ENCODE measurements at places on chromosomes 4 and X.

DNA sequence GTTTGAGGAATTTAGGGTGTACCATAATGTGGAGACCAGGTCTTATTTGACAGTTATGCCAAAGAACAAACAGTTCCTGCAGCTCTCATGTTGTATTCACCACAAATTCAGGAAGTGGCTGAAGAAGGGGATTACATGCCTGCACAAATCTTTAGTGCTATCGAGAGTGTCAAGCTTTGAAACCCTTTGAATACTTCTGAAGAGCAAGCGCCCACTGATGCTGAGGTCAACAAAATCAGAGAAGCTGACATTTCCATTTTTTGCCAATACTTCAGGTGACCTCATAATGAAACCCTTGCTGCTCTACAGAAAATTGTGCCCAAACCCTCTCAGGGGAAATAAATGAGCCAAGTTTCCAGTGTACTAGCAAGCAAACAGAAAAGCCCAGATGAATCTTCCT is 28.4 kb downstream of the PAK3 start:
- DNase-seq = no peak

DNA sequence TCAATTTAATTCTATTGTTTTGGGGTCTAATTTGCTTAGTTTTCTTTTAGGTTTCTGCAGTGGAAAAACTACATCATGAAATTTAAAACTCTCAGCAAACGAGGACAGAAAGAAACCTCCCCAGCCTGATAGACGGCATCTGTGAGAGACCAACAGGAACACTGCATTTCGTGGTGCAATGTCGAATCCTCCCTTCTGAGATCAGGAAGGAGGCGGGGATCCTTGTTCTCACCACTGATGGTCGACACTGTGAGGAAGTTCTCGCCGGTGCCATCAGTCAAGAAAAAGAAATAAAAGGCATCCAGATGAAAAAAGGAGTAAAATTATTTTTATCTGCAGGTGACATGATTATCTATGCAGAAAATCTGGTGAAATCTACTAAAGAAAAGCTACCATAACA is 16.5 kb downstream of the GAK start:
- no peak for DNase-seq

DNA sequence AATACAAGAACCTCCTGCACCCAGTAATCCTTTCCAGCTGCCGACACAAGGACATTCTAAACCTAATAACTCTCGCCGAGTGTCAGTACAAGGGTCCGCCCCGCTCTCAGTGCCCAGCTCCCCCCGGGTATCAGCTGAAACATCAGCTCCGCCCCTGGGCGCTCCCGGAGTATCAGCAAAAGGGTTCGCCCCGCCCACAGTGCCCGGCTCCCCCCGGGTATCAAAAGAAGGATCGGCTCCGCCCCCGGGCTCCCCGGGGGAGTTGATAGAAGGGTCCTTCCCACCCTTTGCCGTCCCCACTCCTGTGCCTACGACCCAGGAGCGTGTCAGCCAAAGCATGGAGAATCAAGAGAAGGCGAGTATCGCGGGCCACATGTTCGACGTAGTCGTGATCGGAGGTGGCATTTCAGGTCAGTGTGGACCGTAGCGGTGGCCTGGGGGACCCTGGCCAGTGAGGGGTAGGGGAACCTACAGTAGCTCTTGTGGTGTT is at the start of gene MAOA:
MAOA (plus strand) TSS at position 295 of the 490 bp plus-strand sequence; CDS start at position 338, 43 bp downstream.
- peak; percentile 64 for DNase-seq

GRCh38 chrX:143536176-143536575 is 18.9 kb upstream of the SPANXN3 start:
- peak; percentile 14 for DNase-seq

DNA sequence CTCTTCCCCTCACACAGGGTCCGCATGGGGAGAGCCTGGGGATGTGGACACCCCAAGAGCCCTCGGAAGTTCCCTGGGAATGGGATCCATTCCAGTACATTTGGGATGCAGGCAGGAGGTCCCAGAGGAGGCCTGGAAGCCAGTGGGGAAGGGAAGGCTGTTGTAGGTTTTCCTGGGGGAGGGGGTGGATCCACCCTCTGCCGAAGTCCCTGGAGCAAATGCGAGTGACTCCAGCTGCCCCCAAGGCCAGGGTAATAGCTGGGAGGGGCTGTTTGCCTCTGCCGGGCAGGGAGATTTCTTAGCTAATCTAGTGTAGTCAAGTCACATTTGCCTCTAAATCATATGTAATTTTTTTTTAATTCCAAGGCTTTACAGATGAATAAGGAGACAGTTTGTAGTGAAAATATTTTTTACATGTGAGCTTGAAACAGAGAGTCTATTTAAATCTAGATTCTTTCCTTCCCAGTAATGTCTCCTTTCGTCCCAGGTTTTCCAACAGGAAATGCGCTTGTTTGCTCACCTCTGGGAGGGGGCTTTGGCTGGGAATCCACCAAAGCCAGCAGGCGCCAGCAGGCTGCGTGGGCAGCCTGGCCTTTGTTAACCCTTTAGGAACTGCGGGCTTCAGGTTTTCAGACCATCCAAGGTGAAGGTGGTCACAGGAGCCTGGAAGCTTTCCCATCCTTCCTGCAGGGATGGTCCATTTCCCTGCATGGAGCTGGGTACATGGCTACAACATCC is 26.8 kb downstream of the SH3TC1 start:
- DNase-seq = no peak

DNA sequence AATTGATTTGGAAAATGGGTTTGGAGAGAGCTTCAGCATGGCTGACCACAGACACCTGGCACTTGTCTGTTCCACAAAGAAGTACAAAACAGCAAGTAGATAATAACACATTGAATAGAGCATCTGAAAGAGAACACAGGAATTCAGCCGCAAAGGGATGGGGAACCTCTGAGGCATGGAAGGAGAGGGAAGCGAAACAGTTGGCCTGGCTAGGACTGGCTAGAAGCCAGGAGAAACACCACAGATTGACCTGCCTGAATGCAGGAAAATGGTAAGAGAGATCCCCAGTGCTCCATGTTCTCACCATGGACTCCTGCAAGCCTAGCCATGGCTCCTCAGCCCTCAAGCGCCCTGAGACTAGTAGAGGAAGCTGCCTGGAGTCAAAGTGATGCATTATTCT is 169.7 kb upstream of the SH3RF1 start:
- DNase-seq = no peak

DNA sequence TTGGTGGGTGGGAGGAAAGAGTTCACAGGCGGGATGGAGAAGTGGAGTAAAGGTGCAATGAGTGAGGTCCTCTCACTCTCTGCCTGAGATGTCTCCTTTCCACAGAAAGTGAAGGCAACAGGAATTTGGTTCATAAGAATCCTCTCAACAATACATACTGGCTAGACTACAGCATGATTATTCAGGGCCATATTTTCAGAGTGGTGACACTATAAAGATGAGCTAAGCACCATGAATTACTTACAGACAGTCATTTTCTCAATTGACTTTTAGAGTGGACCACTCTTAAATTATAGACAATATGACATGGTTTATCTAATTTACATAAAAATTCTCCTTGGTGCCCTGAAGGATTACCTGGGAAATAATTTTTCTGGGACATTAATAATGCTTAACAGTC is 286.1 kb upstream of the MAD2L1 start:
- no peak for DNase-seq

- DNase-seq = no peak
Measured at GRCh38 chrX:300334-300733, 18.3 kb downstream of the GTPBP6 start.

DNA sequence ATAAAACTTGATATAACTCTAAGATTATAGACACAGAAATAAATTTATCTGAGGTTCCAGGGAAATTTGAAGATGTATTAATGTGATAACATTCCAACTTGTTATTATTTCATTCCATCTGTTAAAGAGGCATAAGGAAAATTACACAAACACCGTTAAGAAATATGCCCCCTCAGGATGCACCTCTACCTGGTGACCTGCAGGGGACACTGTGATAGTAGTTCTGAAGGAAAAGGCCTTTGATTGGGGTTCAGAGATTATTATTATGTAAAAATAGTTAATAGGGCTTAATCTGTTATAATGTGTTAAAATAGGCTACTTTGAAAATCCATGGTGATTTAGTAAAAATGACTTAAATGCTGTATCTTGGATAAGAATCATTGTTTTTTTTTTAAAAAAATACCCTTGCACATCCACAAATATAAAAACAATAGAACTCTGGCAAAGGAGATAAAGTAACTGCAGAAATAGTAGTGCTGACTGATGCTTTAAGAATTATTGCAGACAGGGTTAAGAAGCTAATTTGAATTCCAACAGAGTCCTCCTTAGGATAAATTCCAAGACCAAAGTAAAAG is 6.1 kb upstream of the ABRAXAS1 start:
- DNase-seq = no peak

- DNase-seq = no peak
Measured at GRCh38 chrX:17529151-17529745, 154.2 kb downstream of the NHS start.

DNA sequence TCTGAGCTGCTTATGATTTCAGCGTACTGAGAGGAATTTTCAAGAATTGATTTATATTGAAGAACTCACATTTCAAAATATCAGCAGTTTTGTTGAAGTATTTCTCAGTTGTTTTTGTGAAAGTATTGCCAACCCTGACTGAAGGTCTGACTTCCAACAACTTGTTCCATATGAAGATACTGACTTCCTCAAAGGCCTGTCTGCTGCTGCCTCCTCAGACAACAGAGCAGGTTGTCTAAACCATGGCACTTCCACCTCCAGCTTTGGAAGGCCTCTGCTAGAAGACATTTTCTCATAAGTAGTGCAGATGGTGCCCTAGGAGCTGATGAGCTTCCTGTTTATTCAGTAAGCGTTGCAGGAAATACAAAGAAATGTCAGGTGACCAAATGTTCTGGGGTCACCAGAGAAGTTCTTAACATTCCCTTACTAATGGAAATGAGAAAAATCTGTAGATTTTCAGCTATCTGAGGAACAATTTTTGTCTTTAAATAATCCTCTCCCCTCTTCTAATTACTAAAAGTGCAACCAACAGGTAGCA is 28.8 kb downstream of the FGF2 start:
- DNase-seq = no peak

GRCh38 chr4:94240384-94240783 is 32.7 kb downstream of the SMARCAD1 start:
- no peak for DNase-seq

GRCh38 chr4:177809791-177810190 is 367.6 kb upstream of the AGA start:
- no peak for DNase-seq

GRCh38 chrX:55167124-55167803 is 52.9 kb upstream of the PAGE5 start:
- no peak for DNase-seq

DNA sequence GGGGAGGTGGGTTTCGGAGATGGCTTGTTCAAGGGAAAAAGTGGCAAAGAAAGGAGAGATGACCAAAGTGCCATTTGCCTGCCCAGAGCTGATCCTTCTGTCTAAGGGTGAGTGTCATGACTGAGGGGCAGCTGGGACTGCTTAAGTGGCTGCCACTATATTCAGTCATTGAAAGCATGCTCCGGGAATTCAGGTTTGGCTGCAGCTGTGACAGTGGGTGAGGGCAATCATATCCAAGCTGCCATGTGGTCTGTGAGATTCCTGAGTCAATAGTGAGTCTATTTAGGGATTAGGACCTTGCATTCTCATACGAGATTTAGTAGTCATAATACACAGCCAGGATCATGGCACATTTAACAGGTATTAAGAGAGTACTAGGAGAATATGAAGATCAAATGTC is 138.8 kb upstream of the BANK1 start:
- peak; percentile 14 for DNase-seq

GRCh38 chr4:154390324-154390723 is 101.3 kb downstream of the DCHS2 start:
- DNase-seq = no peak

DNA sequence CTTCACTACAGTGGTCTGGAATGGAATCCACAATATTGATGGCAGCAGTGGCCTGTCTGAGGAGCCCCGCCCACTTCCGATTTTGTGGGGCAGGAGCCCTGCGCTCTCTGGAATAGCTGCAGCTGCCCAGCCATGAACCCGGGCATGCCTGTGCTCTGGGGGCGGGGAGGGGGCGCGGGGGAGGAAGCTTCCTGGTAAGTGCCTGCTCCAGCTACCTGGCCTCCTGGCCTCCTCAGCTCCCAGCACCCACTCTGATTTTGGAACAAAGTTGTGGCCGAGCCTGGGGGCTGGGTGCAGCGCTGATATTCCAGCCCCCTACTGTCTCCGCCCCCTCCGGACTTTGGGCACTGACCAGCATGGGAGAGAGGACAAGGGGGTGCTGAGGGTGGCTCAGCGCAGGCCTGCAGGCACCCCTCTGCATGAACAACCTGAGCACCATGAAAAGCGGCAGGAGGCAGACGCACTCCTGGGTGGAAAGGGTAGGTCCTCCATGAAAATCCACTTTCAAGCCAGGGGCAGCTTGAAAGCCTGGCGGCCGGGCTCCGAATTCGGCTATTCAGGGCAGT is 972.7 kb upstream of the AGA start:
- DNase-seq = no peak
